Stimulated activated CD8-positive, alpha-beta memory T cell treated with anti-CD3 and anti-CD28 coated beads, Interleukin-4, amount 100 ng/mL, for 24 hours (primary cell): ENCODE measurements at places on chromosomes 3 and 15.

- no peak for DNase-seq
Measured at GRCh38 chr3:120623727-120624093, 27.6 kb downstream of the NDUFB4 start.

- DNase-seq = no peak
Measured at GRCh38 chr3:182895513-182896112, 84.7 kb downstream of the DCUN1D1 start.

DNA sequence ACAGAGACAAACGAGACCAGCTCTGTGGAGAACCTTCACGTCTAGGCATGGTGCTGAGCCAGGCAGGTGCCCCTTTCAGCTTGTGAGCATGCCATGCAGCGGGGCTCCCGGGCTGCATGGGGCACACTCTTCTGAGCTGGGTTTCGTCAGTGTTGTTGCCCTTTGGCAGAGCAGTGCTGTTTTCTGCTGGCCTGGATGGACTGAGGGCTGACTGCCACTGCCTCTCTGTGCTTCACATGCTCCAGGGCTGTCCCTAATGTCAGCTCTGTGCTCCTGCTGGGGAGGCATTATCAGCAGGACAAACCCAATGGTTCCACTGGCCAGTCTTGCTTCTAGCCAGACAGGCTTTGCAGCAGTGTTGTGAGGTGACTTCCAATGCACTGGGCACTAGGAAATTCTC, 9.5 kb downstream of the GASK1A start:
- DNase-seq = no peak

GRCh38 chr15:79132361-79132760, 41.8 kb upstream of the RASGRF1 start:
- DNase-seq = no peak

DNA sequence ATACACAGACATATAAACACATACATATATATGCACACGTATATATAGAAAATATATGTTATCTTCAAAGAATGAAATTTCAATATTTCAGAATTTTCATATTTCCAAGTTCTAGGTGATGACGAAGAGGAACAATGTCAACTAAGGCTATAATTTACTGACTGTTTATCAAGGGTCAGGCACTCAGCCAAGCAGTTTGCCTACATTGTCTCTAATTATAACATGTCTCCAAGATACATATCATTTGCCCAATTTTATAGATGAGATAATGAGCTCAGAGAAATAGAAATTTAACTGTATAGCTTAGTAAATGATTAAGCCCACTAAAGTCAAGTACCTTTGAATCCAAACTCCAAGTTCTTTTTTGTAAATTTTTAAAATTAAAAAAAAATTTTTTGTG, 99.9 kb upstream of the PLSCR4 start:
- no peak for DNase-seq

DNA sequence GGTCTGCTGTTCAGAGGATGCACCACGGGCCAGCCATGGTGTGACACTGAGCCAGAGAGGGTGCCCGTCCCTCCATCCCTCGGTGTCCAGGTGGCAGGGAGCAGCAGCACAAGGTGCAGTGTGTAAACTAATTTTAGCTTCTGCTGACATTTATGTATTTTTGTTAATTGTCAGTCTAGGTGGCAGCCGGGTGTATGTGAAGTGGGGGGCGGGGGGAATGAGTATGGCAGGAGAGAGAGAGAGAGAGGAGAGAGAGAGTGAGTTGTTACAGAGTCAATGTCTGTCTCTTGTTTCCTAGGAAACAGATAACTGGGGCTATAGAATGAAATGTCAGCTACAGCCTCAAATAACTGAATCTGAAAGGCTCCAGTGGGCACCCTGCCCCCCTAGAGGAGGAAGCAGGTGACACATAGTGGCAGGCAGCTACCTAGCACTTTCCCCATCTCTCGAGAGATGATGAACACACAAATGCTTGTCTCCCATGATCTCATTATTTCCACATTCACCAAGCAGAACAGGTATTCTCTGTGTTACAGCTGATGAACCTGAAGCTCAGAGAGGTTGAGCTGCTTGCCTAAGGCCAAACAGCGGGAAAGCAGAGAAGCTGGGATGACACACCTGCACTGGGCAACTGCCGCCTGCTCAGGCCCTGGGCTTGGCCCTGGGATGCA, 24.7 kb downstream of the RASGRF1 start:
- no peak for DNase-seq

GRCh38 chr3:50154840-50155490, at the start of gene SEMA3F:
TSS of gene SEMA3F (plus strand) at chr3:50155324. CDS start at chr3:50159623, 4,299 bp downstream.
- peak; percentile 53 for DNase-seq

DNA sequence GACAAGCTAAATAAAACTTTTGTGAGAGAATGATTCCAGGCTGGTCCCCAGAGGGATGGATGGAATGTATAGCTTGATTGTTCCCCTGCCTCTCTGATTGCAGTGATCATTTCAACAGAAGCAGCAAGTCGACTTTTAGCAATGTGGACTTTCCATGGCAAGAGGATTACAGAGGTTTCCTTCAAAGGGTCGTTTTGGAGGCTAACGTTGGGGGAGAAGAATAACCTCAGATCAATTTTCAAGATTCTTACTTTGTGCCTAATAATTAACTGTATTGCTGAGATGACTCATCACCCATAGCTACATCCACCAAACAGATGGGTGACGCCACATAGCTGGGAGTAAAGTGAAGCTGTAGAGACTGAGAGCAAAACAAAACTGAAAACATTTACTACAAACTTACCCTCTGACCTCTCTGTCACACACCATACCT, 79.9 kb downstream of the GTPBP8 start:
- no peak for DNase-seq

GRCh38 chr3:172321035-172321434, 127.2 kb downstream of the GHSR start:
- no peak for DNase-seq

DNA sequence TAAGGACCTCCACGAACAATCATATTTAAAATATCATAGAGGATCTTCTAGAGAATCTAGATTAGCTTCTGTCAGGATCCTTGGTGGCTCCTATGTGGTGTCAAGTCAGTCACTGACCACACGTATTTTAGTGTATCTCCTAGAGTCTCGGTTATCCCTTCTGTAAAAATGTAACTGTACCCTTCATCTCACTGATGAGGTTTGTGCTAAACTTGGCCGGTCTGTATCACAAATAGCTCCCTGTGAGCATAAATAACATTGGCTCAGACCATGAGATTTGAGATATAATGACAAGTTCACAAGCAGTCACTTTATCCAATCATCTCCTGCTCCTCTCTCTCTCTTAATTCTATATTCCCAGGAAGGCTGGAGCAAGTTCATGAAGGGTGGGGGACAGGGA, 93.6 kb upstream of the ARL6 start:
- no peak for DNase-seq
